ENCODE measurements at places on chromosomes 12 and 14.

GRCh38 chr14:61077951-61078720 is 97.1 kb downstream of the SLC38A6 start:
- no peak for DNase-seq

DNA sequence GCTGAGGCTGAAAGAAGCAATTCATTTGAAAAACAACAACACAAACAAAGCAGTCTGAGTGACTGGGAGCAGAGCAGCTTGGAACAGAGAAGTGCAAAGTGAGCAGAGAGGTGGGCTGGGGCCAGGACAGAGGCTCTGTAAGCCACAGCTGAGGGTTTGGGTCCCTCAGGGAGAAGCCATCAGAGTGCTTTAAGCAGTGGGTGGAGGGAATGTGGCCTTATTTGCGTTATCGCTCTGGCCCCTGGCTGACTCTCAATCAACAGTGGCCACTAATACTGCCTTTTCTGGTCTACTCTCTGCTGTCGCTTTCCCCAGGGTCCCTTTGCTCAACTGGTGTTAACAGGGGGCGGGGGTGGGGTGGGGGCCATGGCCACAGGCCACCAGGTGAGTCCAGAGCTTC is 44.2 kb downstream of the IRF2BPL start:
- DNase-seq, result no peak

GRCh38 chr12:110530511-110530910 is 28.4 kb downstream of the RAD9B start:
- no peak for DNase-seq

DNA sequence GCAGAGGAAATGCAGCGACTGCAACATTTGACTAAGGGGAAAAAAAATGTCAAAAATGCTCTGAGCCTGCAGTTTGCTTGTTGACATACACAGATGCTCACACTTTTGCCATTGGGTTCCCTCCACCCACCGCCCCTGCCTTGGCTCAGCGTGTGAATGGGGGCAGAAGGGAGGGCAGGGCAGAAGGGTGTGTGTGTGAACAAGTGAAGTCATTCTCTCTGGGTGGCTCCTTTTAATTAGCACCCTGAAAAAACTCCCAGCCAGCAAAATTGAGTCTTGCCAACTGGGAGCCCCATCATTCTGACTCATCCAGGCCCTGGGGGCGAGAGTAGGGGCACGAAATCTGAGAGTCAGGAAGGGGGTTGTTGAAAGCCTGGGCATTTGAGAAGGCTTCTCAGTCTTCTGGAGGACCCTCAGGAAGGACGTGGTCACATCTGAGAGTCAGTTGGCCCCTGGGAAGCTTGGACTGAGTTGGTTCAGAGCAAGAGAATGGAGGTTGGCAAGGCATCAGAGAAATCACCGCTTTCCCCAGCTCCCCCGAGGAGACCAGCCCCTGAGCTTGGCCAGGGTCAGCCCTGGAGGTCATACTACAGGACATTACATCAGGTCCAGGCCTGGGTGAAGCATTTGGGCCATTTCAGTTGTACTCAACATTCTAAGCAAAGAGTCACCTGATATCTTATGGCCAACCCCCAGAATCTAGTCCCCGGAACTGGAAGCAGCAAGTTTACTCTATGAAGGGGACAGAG is 22.7 kb upstream of the KRT78 start:
- no peak for DNase-seq

DNA sequence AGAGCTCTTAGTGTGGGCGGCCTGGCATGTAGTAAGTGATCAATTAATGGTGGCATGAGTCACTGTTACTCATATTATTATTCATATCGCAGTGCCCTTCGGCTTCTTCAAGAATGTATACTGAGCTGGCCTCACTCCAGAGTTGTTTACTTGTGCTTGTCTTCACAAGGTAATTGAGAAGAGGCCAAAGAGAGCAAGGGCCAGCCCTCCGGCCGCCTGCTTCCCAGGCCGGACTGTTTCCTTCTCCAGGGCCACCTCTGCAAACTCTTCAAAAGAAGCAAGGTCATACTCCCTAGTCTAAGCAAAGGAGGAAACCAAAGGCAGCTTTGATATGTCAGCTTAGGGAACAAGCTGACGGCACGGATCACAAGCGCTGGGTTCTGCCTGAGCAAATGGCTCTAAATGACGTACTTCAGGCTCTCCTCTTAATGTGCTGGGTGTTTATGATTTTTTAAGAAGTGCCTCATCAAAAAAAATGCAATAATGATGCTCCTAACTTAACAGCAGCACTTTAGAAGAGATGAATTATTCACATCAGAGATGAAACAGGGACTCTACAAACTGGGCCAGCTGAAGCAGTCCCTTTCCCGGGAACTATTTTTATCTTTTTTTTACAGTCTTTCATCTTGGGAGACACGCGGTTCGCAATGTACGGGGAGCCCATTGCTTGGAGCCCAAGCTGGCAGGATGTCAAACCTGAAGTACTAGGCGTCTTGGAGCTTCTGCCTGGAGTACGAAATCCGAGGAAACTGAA is 65.6 kb upstream of the DLK1 start:
- no peak for DNase-seq

- no peak for DNase-seq
These were observed 16.3 kb downstream of the MUCL1 start for GRCh38 chr12:54870617-54871016.

DNA sequence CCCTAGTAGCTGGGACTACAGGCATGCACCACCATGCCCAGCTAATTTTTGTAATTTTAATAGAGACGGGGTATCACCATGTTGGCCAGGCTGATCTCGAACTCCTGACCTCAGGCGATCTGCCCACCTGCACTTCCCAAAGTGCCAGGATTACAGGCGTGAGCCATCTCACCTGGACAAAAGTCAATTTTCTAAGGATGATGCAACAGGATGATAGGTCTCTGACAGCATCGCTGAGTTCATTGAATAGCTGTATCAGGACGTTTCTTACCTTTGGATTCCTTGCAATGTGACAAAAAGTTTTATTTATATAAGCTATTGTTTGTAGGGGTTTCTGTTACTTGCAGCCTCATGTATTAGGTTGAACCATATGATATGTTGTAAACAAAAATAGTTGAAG is 55.5 kb upstream of the PCED1B start:
- DNase-seq, result no peak

- DNase-seq, result no peak
These were observed 4.1 kb downstream of the PROX2 start for GRCh38 chr14:74871819-74872218.

GRCh38 chr12:64240781-64241180 is 18.7 kb upstream of the KICS2 start:
- DNase-seq, result peak; percentile 16
